ENCODE measurements at places on chromosomes 3 and 15. TPM values are rescaled to one million over a fixed set of nuclear protein-coding genes. Genes with fewer than 3 reads are reported as not detected.

The C3orf70 gene
- 3.0 TPM for total RNA-seq

The GP5 gene
- 0.11 TPM for total RNA-seq

DNA sequence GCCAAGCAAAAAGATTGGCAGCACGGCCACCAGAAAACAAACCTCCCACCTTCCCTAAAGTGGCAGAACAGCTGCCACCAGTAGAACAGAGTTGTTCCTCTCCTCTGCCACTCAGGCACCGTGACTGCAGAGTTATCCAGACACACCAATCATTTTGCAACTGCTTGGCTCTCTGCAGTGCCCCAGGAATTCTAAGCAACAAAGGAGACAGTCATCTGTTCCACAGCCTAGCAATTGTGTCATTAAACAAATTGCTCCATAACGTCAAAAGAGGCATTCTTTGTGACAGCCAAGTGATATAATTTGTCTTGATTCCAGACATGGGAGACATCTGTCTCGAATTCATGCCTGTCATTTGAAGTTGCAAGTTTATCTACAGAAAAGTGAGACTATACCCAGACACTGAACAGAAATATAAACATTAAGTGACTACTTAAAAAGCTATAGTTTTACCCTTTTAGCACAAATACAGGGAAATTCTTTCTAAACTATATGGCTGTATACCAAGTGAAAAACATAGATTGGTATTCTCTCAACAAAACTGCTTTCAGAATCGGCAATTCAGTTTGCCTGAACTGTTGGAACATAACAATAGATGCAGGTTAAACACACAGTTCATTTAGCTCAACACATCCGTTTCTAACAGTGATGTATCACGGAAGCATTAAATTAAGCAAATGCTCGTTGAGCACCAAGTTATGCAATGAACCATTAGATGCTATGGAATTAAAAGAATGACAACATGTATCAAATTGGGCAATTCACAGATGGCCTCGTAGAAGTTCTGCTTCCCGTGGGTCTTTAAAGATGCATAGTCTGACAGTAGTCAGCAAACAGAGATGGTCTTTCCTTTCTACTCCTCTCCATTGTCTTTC, 281.3 kb downstream of the FGF12 start:
- DNase-seq = no peak

- DNase-seq = no peak
Observed at GRCh38 chr3:72375237-72376076, 472.8 kb downstream of the SHQ1 start.

DNA sequence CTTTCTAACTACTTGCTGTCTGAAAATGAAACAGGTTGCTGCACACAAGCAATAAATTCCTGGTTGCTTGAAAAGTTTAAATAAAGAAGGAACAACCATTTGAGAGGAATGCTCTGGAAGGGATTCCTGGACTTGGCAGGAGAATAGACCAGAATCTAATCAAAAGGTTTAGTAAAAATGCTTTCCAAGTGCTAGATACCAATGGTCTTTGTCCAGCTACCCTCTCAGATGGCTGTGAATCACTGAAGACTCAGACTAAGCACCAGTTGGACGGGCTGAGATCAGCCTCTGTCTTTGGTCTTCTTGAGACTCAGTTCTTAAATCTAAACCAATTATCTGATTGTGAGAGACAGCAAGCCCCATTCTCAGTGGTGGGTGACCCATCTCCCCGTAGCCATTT, 27.7 kb upstream of the LPP start:
- DNase-seq = no peak

DNA sequence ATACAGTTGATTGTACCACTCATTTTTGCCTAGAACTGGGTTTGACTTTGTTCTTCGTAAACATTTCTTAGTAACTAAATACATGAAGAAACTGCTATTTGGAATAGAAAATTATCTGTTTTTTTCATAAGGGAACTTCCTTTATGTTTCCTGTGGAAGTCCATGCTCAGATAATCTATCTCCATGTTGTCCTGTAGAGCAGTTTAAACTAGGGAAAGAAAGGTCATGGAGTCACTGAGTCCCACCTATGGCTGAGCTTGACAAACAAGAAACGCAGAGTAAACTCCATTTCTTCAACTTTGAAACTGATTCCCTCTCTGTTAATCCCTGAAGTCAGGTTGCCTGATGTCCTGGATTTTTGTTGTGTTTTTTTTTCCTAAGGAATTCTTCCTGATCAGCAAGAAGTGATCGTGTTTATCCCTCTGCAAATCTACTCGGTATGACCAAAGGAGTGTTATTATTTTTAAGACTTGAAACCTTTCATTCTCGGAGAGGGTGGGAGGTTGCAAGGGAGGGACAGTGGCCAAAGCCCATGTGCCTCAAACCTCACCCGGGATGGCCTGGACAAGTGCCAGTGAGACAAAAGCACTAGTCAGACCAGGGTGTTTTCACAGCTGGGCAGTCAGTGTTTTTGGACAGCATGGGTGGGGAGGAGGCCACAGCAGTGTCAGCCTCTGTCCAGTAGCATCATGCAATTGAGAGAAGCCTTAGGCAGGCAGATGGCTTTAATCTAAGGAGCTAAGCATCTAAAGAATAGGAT, 129.8 kb upstream of the PHLDB2 start:
- no peak for DNase-seq

- DNase-seq = no peak
Observed at GRCh38 chr3:120280026-120280425, 5.0 kb downstream of the GPR156 start.
